ENCODE measurements at places on chromosomes 2 and 18.

DNA sequence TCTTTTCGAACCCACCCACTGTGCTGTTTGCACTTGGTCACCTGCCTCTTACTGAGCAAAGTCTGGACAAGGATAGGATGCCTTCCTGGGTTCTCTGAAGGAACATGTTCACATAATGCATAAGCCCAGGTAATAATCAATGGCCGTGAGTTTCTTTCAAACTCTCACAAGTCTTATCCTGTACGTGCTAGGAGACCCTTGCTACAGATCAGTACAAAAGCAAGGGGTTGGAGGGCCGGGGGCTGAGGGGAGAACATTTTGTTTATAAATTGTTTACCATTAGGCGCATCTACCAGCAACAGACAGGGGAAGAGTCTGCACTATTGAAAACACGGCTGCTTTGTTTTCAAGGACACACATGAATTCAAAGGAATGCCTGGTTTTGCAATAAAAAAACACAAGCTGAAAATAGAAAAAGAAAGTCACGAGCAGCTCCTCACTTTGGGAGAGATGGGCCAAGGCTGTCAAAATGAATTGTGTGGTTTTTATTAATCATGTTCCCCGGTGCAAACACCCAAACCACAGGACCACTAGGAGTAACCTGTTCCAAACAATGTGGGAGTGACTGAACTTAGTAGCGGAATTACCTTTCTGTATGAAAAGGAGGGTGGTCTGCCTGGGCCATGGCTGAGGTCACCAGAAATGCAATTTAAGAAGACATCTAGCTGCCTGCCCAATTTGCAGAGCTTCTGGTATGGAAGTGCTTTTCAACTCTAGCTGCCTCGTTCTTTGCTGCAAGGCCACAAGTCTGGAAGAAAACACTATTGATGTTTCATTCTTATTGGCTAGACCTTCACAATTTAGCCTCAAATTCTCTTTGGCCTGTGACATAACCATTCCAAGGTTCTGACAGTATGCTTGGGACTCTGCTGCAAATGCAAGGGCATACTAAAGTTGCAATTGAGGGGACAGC, 73.5 kb downstream of the CCBE1 start:
- DNase-seq: no peak

DNA sequence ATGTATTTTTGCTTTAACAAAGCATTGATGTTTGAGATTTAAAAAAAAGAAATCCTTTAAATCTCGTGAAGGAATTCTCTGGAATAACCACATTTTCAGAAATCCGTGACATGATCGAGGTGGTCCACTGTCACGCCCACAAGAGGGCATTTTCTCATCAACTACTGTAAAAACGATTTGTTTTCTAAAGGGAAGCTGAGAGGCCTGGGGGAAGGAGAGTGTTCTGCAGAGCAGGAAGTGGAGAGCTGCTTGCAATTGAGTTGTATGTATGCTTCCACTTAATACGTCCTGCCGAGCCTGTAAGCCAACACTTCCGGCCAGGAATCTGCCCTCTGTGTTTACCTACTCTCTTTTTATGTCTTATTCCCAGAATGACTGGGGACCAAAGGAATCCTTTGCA, 19.4 kb downstream of the KLHL29 start:
- DNase-seq: no peak

DNA sequence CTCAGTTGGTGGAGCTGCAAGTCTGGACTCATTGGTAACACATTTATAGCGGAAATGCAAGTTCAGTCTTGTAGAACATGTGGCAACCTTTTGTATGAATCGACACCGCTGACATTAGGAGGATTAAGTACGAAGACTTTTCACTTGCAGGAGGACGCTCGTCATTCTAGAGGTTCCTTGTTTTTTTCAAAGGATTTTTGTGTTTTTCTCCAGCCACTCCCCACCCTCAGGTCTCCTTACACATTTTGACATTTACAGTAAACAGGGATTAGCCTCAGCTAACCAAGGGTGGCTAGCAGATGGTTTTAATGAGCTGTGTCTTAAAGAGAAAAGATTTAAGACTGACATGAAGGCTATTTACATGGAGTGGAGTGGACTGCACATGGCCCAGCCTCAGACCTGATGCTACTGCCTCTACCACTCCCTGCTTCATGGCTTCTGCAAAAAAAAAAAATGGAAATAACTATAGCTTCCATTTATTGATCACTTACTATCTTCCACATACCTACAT, 173.8 kb downstream of the TRIB2 start:
- no peak for DNase-seq

- no peak for DNase-seq
Observed at GRCh38 chr2:110143982-110144381, 28.4 kb upstream of the MALL start.

Data from stimulated activated CD4-positive, alpha-beta T cell treated with anti-CD3 and anti-CD28 coated beads, Interleukin-1b, Interleukin-23, amount 100 ng/mL, for 48 hours (primary cell).